WTC11 (cell line): ENCODE measurements at places on chromosomes 6 and 20. TPM values are rescaled to one million over a fixed set of nuclear protein-coding genes. Genes with fewer than 3 reads are reported as not detected.

ZFP64 gene
- total RNA-seq = 26.1 to 32.4 TPM (median 29.4 TPM) in 3 replicates

OR2J2 gene
- total RNA-seq = not detected in 3 replicates

DNA sequence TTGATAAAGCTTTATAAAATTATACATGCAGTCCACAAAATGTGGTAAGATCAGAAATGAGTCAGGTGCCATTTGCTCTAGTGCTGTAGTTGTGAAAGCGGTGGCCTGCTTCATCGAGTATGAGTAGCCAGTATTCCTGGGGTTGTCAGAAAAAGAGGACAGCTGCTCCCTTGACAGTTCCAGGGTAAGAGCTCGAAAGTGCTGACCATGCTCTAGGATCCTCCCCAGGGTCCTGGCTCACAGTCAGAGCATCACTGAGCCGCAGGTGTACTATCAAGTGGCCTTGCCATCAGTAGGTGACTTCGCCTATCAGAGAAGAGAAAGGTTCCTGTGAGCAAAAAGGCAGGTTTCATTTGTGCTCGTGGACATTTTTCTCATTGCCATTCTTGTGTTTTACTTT lies 3.6 kb downstream of the BTBD3 start:
- H3K27ac ChIP-seq = no peak overlapping the region
- DNase-seq = no peak
- H3K4me3 ChIP-seq = no peak overlapping the region
- peaks cover 37% of the 10 kb centered on the region for H3K4me1 ChIP-seq
- H3K36me3 ChIP-seq = peaks cover 16% of the 10 kb centered on the region

DNA sequence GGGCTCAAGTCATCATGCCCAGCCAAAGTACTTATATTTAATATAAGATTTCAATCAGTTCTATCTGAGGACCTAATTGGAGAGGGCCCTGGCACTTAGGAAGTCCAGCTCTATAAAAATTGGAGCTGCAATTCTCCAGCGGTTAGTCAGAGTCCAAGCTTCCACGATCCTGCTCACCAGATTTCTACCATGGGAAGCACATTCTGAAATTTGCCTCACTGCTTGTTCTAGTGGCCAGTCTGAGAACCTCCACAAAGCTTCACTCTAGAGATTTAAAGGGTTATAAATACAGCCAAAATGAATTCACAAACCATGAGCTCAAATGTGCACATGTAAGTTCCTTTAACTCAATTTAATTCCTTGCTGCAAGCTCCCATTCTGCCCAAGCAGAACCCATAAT lies 33.5 kb downstream of the PNLDC1 start:
- no peaks in the 10 kb centered on the region for H3K27me3 ChIP-seq
- no peak overlapping the region for H3K27ac ChIP-seq
- H3K36me3 ChIP-seq = peaks cover 12% of the 10 kb centered on the region

DNA sequence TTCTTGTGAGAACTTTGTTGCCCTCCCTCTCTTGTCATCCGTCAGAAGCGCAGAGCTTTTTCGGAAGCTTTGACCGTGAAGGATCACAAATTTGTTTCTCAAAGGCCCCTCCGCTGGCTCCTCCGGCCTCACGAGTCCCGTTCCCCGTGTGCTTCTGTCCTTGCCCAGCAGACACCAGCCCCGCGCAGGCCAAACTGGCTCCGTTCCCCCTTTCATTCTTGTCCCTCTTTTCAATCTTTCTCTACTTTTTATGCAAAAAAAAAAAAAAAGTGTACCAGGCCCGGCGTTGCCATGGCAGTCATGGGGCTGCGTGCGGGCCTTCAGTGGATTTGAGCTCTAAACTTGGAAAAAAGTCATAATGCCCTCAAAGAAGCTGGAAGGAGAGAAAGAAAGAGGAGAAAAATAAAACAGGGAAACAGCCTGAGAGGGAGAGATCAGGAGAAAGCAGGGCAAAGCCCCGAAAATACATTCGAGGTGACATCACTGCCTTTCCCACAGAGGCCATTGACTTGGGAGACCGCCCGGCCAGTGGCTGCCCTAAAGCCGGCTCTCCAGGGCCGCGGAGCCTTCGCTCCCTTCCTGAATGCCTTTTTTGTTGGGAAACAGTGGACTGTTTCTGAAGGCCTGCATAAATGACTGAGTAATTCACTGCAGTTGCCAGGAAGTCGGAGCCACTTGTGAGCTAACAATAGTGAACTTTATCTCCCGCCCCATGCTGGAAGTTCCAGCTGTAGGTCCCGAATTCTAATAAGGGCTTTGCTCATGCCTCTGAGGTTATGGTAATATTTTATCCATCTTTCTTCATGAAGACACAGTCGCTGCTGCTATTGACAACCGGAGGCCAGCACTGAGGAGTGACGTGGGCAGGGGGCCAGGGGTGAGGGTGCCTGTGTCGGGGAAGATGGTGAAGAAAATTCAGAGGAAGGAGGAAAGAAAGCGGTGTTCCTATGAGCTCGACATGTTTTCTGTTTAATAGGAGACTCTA lies 670.9 kb downstream of the QKI start:
- H3K27me3 ChIP-seq = no peaks in the 10 kb centered on the region
- no peaks in the 10 kb centered on the region for H3K36me3 ChIP-seq
- no peak overlapping the region for H3K4me3 ChIP-seq
- no peak for DNase-seq

- H3K36me3 ChIP-seq = no peaks in the 10 kb centered on the region
- DNase-seq = no peak
- H3K4me1 ChIP-seq = peaks cover 10% of the 10 kb centered on the region
- H3K27me3 ChIP-seq = no peaks in the 10 kb centered on the region
These were observed 52.9 kb downstream of the RNASET2 start for GRCh38 chr6:166903500-166903899.

- H3K27me3 ChIP-seq = no peaks in the 10 kb centered on the region
- no peak overlapping the region for H3K27ac ChIP-seq
- H3K36me3 ChIP-seq = peaks cover 13% of the 10 kb centered on the region
- H3K4me1 ChIP-seq = peaks cover 17% of the 10 kb centered on the region
- no peak overlapping the region for H3K4me3 ChIP-seq
- DNase-seq = no peak
These were observed 270.8 kb downstream of the CDKAL1 start for GRCh38 chr6:20805021-20805420.

- H3K4me3 ChIP-seq = no peak overlapping the region
- no peaks in the 10 kb centered on the region; the same call in 1 of the 2 replicates for H3K4me1 ChIP-seq
- H3K27me3 ChIP-seq = no peaks in the 10 kb centered on the region
- no peak for DNase-seq
These were observed 15.9 kb downstream of the DDO start for GRCh38 chr6:110399219-110400071.

DNA sequence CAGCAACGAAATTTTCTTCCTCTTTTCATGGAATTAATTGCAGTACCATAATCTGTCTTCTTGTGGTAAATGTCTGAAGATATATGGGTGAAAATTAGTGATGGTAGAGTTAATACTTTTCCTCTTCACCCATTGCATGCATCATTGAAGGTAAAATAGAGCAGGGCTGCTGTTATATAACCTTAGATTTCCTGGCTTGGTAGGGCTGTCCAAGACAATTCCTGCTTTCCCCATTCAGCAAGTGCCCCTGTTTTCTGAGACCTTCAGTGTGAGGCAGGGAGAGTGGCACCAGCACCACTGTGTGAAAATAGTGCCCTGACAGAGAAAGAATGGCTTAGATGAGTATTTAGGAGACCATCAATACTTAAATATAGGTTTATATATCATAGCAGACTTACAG lies 202.0 kb downstream of the ZFAND3 start:
- no peak overlapping the region for H3K4me3 ChIP-seq
- no peak overlapping the region; the same call in 1 of the 2 replicates for H3K27ac ChIP-seq
- peaks cover 19% of the 10 kb centered on the region for H3K36me3 ChIP-seq
- H3K27me3 ChIP-seq = no peaks in the 10 kb centered on the region; the same call in 1 of the 2 replicates
